B cell (primary cell): ENCODE measurements at places on chromosomes 7 and 10. TPM values are rescaled to one million over a fixed set of nuclear protein-coding genes. Genes with fewer than 3 reads are reported as not detected.

GRCh38 chr10:17527514-17528146 lies 73.2 kb upstream of the ST8SIA6 start:
- no peaks in the 10 kb centered on the region for H3K36me3 ChIP-seq
- H3K27me3 ChIP-seq, result no peaks in the 10 kb centered on the region
- no peak overlapping the region for H3K4me3 ChIP-seq
- DNase-seq, result no peak
- H3K27ac ChIP-seq, result no peak overlapping the region
- no peaks in the 10 kb centered on the region for H3K4me1 ChIP-seq

Gene POU6F2
- polyA plus RNA-seq, result not detected in 2 replicates

Gene CAMK2B
- 0.06 and 0.42 TPM in 2 replicates for polyA plus RNA-seq

Gene ACSM6
- polyA plus RNA-seq, result not detected in 2 replicates

GRCh38 chr10:52007091-52007490 lies 307.0 kb upstream of the DKK1 start:
- H3K27me3 ChIP-seq, result no peaks in the 10 kb centered on the region
- no peaks in the 10 kb centered on the region for H3K4me1 ChIP-seq
- DNase-seq, result no peak
- no peak overlapping the region for H3K4me3 ChIP-seq
- no peak overlapping the region for H3K27ac ChIP-seq

Gene PAX4
- polyA plus RNA-seq, result not detected in 2 replicates

DNA sequence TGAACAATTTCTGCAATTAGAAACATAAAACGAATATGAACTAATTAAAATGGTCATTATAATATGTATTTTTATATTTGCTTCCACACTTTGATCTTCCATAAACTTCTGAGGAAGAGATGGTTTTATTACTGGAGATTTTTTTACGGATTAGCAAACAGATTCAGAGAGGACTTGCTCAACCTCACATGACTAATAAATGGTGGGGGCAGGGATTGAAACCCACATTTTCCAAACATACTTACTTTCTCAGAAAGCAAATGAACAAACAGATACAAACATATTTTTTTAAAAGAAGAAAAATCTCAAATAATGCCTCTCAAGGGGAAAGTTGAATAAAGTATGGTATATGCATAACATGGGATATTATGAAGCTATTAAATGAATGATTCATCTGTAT lies 18.3 kb downstream of the ANKMY2 start:
- H3K27ac ChIP-seq, result no peak overlapping the region
- no peaks in the 10 kb centered on the region for H3K27me3 ChIP-seq
- H3K4me3 ChIP-seq, result no peak overlapping the region
- no peak for DNase-seq
- H3K4me1 ChIP-seq, result no peaks in the 10 kb centered on the region

DNA sequence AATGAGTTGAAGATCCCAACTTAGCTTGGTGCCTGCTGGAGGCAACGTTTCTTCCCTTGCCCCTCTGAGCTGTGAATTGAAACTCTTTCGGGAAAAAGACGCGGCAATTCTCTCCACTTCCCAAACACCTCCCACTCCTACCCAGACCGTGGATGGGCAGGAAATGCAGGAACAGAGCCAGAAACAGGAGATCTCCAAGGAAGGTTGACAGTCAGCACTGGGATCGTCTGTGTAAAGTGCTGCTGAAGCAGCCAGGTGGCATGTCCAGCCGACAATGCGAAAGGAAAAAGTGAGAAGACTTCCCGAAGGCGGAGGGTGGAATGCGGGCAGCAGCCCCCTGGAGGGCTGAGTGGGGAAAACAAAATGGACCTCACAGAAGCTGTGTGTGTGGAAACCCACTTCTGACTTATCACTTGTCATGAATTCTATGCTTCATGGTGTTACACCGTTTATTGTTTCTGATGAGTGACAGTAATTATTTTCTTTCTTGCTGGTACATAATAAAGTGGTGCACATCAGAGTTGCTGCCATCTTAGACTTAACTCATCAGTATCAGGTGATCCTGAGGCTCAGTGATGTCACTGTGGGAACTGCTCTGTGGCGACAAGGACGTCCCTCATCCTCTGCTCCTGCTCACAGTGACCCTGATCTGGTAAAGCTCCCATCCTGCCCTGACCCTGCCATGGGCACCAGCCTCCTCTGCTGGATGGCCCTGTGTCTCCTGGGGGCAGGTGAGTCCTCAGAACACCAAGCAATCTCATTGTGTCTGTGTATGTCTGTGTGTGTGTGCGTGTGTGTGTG lies 220.5 kb upstream of the PRSS1 start:
- H3K36me3 ChIP-seq, result no peaks in the 10 kb centered on the region
- no peak for DNase-seq
- H3K4me1 ChIP-seq, result no peaks in the 10 kb centered on the region
- no peaks in the 10 kb centered on the region for H3K27me3 ChIP-seq
- no peak overlapping the region for H3K27ac ChIP-seq
- no peak overlapping the region for H3K4me3 ChIP-seq

DNA sequence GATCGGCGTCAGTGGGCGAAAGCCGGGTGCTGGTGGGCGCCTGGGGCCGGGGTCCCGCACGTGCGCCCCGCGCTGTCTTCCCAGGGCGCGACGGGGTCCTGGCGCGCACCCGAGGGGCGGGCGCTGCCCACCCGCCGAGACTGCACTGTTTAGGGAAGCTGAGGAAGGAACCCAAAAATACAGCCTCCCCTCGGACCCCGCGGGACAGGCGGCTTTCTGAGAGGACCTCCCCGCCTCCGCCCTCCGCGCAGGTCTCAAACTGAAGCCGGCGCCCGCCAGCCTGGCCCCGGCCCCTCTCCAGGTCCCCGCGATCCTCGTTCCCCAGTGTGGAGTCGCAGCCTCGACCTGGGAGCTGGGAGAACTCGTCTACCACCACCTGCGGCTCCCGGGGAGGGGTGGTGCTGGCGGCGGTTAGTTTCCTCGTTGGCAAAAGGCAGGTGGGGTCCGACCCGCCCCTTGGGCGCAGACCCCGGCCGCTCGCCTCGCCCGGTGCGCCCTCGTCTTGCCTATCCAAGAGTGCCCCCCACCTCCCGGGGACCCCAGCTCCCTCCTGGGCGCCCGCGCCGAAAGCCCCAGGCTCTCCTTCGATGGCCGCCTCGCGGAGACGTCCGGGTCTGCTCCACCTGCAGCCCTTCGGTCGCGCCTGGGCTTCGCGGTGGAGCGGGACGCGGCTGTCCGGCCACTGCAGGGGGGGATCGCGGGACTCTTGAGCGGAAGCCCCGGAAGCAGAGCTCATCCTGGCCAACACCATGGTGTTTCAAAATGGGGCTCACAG lies 1.1 kb downstream of the EGFR start:
- H3K4me1 ChIP-seq, result no peaks in the 10 kb centered on the region
- H3K27me3 ChIP-seq, result peaks cover 31% of the 10 kb centered on the region
- no peaks in the 10 kb centered on the region for H3K36me3 ChIP-seq

DNA sequence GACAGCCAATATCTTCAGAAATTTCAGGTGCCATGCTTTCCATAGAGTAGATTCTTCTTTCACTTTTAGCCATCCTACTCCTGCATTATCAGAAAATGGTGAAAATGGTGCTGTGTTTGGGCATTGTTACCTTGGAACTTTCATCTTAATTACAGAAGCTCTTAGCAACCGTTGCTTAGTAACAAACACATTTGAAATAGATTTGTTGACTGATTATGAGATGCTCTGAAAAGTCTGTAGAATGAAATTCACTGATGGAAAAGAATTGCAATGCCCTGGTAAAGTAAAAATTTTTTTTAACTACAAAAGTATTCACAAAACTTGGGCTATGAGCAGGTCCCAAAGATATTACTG lies 249.3 kb upstream of the NEBL start:
- no peaks in the 10 kb centered on the region for H3K4me1 ChIP-seq
- no peak overlapping the region for H3K27ac ChIP-seq
- no peak overlapping the region for H3K4me3 ChIP-seq

GRCh38 chr10:125169279-125169678 lies 8.9 kb upstream of the CTBP2 start:
- H3K27me3 ChIP-seq, result no peaks in the 10 kb centered on the region
- no peak overlapping the region for H3K27ac ChIP-seq
- no peak for DNase-seq
- no peaks in the 10 kb centered on the region for H3K4me1 ChIP-seq

DNA sequence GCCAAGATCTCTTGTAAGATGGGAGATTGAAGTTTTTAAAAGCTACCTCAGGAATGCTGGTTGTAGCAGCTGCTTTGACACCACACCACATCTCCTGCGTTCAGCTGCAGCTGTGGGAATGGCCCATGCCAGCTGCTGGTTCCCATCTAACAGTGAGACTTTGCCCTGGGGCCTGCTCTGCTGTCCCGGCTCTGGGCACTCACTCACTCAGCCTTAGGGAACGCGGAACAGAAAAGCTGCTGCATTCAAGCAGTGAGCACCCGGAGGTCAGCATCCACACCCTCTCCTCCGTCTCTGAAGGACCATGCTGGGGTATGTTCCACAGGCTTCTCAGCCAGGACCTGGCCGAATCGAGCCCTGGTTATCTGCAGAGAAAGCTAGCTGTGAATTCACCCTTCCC lies 197.1 kb upstream of the CXCL12 start:
- H3K27ac ChIP-seq, result no peak overlapping the region
- no peaks in the 10 kb centered on the region for H3K36me3 ChIP-seq
- no peak for DNase-seq
- H3K4me1 ChIP-seq, result no peaks in the 10 kb centered on the region

- no peak overlapping the region for H3K4me3 ChIP-seq
- no peak for DNase-seq
- H3K4me1 ChIP-seq, result no peaks in the 10 kb centered on the region
- no peak overlapping the region for H3K27ac ChIP-seq
Measured at GRCh38 chr10:9950070-9950469, 1067.6 kb upstream of the CELF2 start.

DNA sequence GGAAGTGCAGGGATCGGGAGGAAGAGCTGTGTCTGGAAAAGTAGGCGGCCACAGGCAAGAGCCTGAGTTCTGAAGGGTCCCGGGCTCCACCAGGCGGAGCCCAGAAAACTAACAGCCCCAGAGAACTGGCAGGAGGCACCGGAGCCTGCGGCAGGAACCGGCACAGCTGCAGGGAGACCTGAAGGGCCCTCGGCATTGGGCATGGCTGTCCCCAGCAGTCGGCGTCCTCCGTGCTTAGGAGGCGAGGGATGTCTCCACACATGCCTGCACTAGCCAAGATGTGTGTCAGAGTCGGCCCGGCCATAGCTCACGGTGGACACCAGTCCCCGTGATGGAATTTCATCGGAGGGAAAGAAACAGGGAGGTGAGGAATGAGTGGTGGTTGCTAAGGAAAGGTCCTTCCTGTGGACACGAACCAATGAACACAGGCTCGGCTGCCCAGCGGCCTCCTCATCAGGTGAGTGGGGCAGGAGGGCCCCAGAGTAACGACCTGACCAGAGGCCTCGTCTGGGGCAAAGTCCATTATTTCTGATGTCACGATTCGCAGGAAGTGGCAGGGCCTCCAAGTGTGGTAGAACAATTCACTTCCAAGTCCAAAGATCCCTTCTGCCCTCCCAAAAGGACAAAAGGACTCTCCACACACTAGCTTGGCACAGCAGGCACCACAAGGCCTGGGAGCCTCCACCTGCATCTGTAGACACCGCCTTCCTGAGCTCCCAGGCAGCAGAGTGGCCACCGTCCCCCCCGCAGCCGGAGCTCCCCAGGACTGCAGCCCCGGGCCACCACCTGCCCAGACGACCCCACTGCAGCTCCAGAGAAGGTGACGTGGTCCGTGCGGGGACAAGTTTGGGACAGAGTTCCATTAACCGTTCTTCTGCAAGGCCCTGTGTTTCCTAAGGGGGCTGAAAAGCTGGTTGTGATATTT lies 444.2 kb downstream of the PTPRN2 start:
- no peaks in the 10 kb centered on the region for H3K4me1 ChIP-seq
- DNase-seq, result no peak
- H3K36me3 ChIP-seq, result no peaks in the 10 kb centered on the region
- no peak overlapping the region for H3K27ac ChIP-seq
- H3K27me3 ChIP-seq, result no peaks in the 10 kb centered on the region
- no peak overlapping the region for H3K4me3 ChIP-seq

GRCh38 chr7:90425376-90425775 lies 22.1 kb downstream of the CLDN12 start:
- no peak overlapping the region for H3K27ac ChIP-seq
- no peak overlapping the region for H3K4me3 ChIP-seq
- H3K27me3 ChIP-seq, result no peaks in the 10 kb centered on the region
- H3K36me3 ChIP-seq, result no peaks in the 10 kb centered on the region

Gene FFAR4
- not detected in 2 replicates for polyA plus RNA-seq

Gene RNLS
- polyA plus RNA-seq, result 2.0 and 3.5 TPM in 2 replicates

Gene NUTM2D
- polyA plus RNA-seq, result 2.4 and 2.8 TPM in 2 replicates

DNA sequence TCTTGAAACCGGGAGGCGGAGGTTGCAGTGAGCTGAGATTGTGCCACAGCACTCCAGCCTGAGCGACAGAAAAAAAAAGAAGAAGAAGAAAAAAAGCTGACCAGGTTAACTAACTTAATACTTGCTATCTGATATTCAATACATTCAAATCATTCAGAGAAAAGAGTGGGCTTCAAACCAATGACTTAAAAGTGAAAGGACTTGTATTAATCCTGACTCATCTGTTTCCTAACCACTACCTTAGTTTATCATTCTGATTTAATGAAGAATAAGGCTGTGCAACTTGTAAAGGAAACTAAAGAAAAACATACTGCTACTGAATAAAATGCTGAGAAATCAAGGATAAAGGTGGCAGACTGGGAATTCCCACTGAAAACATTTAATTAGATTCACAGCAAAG lies 128.4 kb downstream of the NRBF2 start:
- no peaks in the 10 kb centered on the region for H3K27me3 ChIP-seq
- peaks cover 54% of the 10 kb centered on the region for H3K4me1 ChIP-seq
- H3K4me3 ChIP-seq, result peak overlapping the region; percentile 32
- H3K27ac ChIP-seq, result peak overlapping the region; percentile 73
- no peaks in the 10 kb centered on the region for H3K36me3 ChIP-seq

DNA sequence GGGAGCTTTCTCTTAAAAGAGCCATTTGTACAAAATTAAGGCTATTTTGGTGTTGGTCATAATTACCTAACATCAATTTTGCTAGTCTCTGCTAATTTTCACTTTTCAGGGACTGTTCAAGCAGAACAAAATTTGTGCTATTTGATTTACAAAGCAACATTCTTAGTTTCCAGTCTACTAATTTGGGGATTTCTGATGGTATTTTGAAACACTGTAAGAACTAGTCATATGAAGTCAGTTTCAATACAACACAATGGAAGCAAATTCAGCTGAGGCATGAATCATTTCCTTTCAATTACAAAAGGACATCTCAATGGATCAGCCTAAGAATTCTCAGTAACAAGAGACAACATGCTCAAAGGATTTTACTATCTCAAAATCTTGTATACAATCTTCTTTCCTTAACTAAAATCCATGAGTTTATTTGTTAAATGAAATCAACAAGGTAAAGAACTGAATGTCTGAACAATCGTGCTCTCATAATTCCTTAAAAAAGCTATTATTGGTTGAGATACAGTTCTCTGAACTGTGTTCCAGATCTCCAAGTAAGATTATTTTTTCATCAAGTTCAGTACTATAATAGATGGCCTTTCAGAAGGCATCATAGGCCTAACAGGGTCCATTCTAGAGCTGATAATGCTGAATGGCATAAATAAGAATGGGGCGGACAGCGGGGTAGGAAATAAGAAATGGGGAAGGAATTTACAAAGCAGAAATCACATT lies 144.6 kb downstream of the NRCAM start:
- H3K27ac ChIP-seq, result no peak overlapping the region
- H3K4me3 ChIP-seq, result no peak overlapping the region
- H3K27me3 ChIP-seq, result no peaks in the 10 kb centered on the region
- no peaks in the 10 kb centered on the region for H3K4me1 ChIP-seq
- no peak for DNase-seq
- H3K36me3 ChIP-seq, result no peaks in the 10 kb centered on the region
